ENCODE measurements at places on chromosomes 7 and 10. TPM values are rescaled to one million over a fixed set of nuclear protein-coding genes. Genes with fewer than 3 reads are reported as not detected.

Gene LEP
- total RNA-seq, result not detected

Gene MOGAT3
- total RNA-seq, result not detected

Gene CHAT
- not detected for total RNA-seq

Gene SLC26A4
- total RNA-seq, result 0.04 TPM

Gene STAMBPL1
- 40.1 TPM for total RNA-seq

Gene RNF148
- total RNA-seq, result not detected

Gene MRC1
- total RNA-seq, result not detected

Gene LRCH4
- total RNA-seq, result 8.9 TPM

Gene FRMPD2
- total RNA-seq, result not detected

Gene NPC1L1
- total RNA-seq, result 0.06 TPM

Gene THAP5
- 20.0 TPM for total RNA-seq

Gene NXPH1
- total RNA-seq, result not detected

Gene ALOX5
- total RNA-seq, result 0.38 TPM

Gene VCL
- total RNA-seq, result 107 TPM

Gene TBC1D12
- total RNA-seq, result 5.9 TPM

Gene FAM241B
- total RNA-seq, result 20.5 TPM

Gene SLC39A12
- total RNA-seq, result not detected

Gene EPHA1
- total RNA-seq, result not detected

Gene UCN3
- total RNA-seq, result not detected

Gene PTER
- total RNA-seq, result 14.7 TPM

Gene CREB5
- 5.1 TPM for total RNA-seq

Gene NPFFR1
- total RNA-seq, result not detected

Gene BAMBI
- 18.8 TPM for total RNA-seq

Gene SPDYE16
- total RNA-seq, result not detected

Gene ZNF438
- total RNA-seq, result 1.6 TPM

Gene VAX1
- total RNA-seq, result 1.7 TPM

Gene LRRN3
- total RNA-seq, result not detected

Gene CHCHD3
- total RNA-seq, result 85.3 TPM

Gene FAM237B
- not detected for total RNA-seq

Gene AFAP1L2
- total RNA-seq, result 27.0 TPM

Gene NME8
- not detected for total RNA-seq

Gene HTRA1
- 64.3 TPM for total RNA-seq

Gene CAV2
- total RNA-seq, result 177 TPM

Gene SEPTIN7
- 202 TPM for total RNA-seq

Gene SH3PXD2A
- 1.7 TPM for total RNA-seq

Gene SEMA3D
- total RNA-seq, result not detected

Gene MMD2
- not detected for total RNA-seq

Gene ANKRD22
- total RNA-seq, result 0.27 TPM

Gene UNCX
- 0.09 TPM for total RNA-seq

Gene TAS2R5
- 0.50 TPM for total RNA-seq

Gene GLI3
- 0.47 TPM for total RNA-seq

Gene SNX10
- 4.9 TPM for total RNA-seq

Gene ZNF853
- total RNA-seq, result 2.9 TPM

Gene CTTNBP2
- 0.15 TPM for total RNA-seq

Gene PNLIPRP1
- not detected for total RNA-seq

Gene AIMP2
- total RNA-seq, result 95.2 TPM

Gene PCDH15
- total RNA-seq, result not detected

Gene OR13A1
- total RNA-seq, result not detected

Data from A549 treated with RU486 at 1 μM for 4 hours (cell line).